ENCODE measurements at places on chromosomes 13 and 19.

GRCh38 chr19:28569132-28570131, 643.5 kb downstream of the UQCRFS1 start:
- DNase-seq = no peak

- no peak for DNase-seq
Measured at GRCh38 chr19:3852177-3852511, 16.7 kb downstream of the ZFR2 start.

GRCh38 chr13:53214433-53214832, 185.8 kb downstream of the OLFM4 start:
- no peak for DNase-seq

- DNase-seq = no peak
Measured at GRCh38 chr13:77300176-77301037, 26.5 kb downstream of the MYCBP2 start.

DNA sequence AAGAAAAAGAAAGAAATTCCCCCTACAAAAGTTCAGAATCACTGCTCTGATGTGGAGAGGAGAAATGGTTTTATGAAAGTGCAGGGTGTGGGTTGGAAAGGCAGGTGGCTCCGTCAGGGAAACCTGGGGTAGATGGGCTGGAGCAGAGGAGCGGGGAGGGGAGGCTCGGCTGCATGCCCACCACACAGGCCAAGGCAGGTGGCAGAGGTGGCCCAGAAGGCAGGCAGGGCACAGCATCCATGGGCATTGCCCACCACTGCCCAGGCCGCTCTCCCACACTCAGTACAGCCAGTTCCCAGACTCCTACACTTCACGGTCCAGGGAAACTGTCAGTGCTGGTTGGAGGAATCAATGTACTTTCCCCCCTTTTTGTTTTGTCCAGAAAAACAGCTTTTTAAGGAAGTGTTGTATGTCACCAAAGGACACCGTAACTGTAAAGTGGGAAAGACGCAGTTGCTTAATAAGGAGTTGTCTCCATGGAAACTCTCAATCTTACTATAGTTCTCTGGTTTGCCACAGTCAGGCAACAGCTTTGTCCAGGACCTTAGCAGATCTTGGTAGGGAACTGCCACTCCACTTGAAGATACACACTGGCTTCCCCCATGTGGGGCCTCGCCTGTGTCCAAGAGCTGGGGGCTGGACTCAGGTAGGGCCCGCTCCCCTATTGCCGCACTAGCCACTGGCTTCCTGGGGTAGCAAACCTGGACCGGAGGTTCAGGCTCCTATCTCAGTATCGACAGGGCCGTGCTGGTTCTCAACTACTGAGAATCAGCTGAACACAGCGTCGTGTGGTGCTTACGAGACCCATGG, 82.9 kb downstream of the RAB20 start:
- DNase-seq = no peak

DNA sequence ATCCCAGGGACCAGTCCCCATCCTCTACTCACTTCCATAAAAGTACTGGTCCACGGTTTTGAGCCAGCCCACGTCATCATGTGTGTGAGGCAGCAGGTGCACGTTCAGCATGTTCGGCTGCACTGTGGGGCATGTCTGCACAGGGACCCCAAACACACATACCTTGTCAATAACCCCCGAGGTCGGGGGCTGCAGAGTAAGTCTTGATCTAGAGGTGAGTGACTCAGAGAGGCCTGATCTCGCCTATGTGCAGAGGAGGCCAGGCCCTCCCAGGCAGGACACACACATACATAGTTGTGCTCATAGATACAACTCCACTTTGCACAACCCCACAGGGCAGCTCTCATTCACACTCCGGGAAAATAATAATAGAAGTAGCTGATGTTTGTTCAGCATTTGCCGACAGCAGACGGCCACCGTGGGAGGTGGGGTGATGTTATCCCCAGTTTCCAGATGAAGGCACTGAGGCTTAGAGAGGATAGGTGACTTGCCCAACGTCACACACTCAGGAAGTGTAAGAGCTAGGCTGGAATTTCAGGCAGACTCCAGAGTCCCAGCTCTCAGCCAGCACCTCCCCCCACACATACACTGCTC, 774 bp downstream of the MAN2B1 start:
- DNase-seq = no peak

- no peak for DNase-seq
Measured at GRCh38 chr19:4639531-4640246, 373 bp downstream of the TNFAIP8L1 start.

DNA sequence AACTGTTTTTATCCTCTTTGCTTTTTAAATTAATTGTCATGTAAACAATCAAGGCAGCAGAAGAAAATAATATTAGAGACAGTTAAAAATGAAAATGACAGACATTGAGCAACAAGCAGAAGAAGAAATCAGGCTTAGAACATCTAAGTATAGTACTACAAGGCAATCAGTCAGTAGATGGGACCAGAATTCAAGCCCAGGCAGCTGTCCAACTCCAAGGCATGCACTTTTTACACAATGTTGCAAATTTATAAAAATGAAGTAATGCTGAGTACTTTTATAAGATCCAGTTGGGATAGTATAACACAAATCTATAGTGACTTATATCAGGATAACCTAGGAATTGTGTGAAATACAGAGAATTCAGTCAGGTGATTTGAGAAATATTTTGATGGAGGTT, 2815.8 kb downstream of the PCDH9 start:
- DNase-seq = no peak

GRCh38 chr13:33639626-33640080, 178.3 kb upstream of the RFC3 start:
- no peak for DNase-seq

- no peak for DNase-seq
Measured at GRCh38 chr13:48488995-48489394, 43.9 kb downstream of the RCBTB2 start.

DNA sequence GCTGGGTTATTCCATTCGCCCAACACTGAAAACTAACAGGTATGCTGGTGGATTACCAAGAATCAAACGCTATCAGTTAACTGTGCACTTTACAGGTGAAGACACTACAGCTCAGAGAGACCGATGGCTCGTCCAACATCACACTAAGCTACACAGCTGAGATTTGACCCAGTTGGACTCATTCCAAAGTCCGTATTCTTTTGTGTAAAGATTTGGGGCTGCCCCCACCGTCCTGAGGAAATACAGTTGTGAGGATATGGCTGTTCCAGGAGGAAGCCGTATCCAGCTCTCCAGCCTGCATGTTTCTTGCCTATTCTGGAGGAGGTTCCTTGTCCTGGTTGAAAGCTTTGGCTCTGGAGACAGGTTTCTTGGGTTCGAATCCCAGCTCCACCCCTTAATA, 4.2 kb downstream of the ZSCAN5A start:
- no peak for DNase-seq

DNA sequence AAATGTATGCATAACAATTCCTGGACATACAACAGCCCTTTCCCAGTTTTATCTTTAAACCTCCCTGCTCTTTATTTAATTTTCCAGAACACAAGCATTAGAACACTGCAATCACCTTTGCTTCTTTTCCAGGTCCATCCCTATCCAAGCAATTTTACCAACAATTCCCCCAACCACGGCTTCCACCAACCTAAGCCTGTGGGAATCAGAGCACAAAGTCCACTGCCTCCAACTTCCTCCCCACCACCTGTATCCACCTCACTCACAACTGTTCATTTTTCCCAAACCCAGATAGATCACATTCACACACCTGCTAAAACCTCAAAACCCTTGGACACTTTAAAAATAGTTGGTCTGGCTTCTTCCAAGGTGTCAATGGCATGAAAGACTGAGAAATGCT, 39.5 kb downstream of the FOXO1 start:
- DNase-seq = no peak

DNA sequence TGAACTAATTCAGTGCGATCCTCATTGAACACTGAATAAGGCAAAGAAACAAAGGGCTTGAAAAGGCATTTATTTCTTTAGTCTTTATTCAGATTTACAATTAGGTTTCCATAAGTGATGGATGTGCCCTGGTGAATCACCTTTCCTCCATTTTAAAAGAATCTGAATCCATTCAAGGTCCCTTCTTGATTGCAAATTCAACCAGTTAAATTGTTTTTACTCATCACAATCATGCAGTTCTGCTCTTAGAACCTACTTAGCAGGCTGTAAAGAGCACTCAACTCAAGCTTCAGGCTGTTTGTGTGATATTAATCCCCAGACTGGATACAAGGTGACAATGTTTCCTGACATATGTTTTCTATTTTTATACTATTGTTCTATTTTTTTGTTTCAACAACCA, 321.0 kb downstream of the TBC1D4 start:
- DNase-seq = no peak

- DNase-seq = no peak
Measured at GRCh38 chr13:22102271-22102670, 431.4 kb downstream of the FGF9 start.

- no peak for DNase-seq
Measured at GRCh38 chr19:55198651-55199050, 10.7 kb downstream of the PTPRH start.

All from left lung (tissue), 14 donors.